ENCODE measurements at places on chromosomes 4 and X.
A peak's percentile ranks its signal among the peaks of the same experiment; 100 is the strongest.

DNA sequence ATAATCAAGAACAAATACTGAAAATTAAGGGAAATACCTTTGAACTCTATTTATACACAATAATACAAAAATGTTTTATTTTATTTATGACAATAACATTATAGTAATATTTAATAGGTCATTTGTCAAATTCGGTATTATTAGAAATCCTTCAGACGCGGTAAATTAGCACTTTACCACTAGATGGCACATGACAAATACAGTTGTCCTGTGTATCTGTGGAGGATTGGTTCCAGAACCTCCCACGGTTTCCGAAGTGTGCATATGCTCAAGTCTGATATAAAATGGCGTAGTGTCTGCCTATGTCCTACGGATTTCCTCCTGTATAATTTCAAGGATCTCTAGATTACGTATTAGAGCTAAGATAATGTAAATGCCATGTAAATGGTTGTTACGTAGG is 8.1 kb upstream of the LINC00632 start:
- no peak for DNase-seq

DNA sequence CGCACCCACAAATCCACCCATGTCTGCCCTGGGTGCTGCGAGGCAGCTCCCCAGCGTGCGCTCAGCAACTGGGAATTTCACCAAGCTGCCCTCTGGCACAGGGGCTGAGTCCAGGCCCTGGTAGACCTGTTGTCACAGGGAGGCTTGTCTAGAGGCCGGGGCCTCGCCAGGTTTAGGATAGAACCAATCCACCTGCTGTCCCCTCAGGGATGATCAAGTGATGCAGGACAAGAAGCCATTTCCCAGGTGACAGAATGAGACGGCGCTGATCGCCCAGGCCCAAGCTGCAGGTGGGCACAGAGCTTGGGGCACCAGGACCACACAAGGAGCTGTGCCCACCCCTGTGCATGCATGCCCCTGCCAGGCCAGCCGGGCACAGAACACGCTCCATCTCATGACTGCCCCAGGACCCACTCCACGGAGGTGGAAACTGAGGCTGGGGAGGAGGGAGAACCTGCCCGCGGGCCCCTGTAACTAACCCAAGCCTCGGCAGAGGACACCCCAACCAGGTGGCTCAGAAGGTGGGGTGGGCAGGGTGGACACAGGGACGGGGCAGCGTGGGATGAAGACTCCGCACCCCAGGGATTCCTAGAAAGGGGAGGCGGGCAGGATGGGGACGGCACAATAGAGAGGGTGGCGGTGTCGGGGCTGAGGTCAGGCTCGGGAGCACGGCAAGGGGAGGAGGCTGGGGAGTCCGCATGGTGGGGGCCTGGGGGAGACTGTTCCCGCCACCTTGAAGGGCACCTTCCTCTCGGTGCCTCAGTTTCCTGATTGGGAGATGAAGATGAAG is 78.0 kb downstream of the ZFYVE28 start:
- DNase-seq: no peak

DNA sequence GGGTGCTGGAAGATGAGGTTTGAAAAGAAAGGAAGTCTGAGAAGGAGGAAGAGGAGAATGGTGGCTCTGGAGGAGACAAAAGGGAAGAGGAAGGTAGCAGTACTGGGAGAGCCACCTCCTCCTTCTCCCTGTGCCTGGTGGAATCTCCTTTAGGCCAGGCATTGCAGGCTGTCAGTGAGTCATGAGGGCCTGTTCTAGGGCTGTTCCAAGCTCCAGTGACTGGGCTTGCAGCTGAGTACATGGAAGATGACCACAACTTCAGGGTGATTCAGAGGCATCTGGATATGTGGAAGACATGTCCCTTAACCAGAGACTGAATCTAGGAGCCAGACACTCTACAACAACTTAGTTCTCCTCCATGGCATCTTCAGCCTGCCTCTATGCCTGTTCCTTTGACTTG is 107.8 kb downstream of the EFNB1 start:
- no peak for DNase-seq

GRCh38 chr4:55158957-55159356 is 33.6 kb upstream of the KDR start:
- DNase-seq: no peak

DNA sequence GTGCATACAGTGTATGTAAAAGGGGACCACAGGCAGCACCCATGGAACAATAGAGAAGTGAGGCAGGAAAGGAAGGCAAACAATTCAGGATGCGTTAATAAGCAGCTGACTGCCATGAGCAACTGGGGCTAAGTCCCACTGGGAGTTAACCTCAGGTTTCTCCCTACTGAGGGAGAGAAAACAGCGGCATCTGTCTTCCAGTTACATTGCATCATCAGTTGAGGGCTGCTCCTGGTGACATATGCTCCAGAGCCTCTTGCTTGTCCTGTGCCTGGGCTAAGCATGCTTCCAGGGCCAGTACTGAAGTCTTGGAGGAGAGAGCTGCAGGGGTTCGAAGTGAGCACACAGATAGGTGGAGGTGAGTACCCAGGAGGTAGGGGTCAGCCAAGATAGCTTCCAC is 24.3 kb downstream of the RAI2 start:
- no peak for DNase-seq

DNA sequence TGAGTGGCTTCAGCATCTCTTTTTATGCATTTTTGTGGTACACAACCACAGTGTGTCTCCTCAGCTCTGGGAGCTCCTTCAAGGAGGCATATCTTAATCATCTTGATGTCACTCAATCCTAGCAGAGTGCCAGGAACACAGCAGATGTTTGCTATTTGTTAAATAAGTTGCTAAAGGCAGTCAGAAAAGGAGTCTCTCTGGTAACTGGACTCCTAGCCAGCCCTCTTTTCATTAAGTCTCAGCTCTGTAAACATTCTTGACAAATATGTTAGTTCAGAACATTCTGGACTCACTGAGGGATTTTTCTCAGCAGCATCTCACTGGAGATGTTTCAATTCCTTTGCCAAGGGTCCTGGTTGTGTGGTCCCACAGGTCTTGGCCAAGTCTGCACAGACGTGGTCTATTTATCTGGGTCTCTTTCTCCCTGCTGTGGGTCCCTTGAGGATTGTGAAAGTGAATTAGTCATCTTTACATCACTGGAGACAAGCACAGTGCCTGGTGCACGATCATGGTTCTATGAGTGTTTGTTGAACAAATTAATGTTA is 20.3 kb upstream of the FAM9C start:
- DNase-seq: no peak

GRCh38 chr4:119209077-119209476 is 3.4 kb upstream of the USP53 start:
- no peak for DNase-seq

GRCh38 chr4:54058171-54058570 is 6.2 kb downstream of the CHIC2 start:
- no peak for DNase-seq

DNA sequence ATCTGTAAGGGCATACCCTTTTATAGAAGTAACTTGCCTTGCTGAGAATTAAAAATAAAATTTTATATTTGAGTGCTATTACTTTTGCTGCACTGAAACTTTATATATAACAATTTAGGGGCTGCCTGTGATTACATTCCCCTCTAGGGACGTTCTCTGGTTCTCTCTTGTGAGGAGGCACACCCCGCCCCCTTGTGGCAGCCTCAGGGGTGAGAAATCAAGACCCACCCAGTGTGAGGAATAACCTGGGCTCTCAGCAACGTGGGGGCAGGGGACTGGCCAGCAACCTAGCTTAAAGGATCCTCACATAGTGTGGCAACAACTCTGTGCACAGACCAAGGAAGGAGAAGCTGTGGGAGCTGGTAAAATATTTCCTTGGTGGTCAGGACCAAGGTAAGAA is 43.7 kb downstream of the MAGEA9 start:
- DNase-seq: peak; percentile 32

DNA sequence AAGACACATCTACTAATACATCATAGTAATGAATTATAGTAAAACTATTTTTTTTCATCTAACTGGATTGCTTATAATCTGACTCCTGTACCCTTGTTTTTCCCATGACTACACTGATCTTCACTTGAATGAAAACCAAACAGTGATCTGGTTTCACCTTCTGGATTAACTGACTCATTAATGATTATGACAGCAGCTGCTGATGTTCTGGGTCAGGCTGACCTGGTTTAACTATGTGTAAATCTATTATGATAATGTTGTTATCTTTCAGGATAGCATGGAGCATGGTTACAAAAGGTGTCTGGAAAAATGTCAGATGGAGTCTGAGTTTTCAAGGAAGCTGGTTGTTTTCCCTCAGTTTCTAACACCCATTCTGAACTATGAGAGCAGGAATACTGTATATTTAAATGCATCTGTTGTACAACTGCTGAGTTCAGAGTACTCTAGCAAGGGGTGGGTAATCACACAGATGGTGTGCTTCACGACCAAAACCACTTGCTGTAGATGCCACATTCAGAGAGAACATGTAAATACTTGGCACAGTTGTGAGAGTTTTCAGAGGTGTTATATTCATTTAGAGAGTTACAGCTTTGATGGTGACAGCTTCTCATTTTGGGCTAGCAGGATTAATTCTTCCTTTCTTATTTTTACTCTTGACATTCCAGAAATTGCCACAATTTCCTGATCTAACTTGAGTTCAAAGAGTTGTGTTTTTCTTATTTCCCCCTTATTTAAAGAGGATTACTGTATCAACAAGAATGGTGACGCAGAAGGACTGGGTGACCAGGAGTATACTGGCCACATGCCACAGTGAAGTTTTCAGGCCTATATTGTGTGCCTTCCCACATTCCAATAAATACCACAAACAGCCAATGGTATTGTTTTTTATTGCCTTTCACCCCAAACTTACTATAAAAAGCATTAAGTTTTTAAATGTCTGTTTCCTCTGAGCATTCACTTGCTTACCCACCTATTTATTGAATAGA is 249.7 kb upstream of the TET2 start:
- DNase-seq: no peak

DNA sequence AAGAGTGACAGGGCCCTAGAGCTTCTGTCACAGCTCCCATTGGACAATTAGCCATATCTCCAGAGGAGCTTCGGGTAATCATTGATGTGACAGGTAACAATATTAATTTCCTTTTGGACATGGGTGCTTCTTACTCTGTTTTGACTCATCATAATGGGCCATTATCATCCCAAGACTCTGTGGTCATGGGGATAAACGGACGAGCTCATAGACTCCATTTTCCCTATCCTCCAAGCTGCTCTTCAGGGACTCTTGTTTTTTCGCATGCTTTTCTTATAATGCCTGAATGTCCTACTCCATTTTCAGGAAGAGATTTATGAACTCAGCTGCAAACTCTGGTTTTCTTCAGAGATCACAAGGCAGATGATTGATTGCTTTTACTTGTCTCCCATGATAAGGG is 17.0 kb upstream of the UGT2B17 start:
- DNase-seq: no peak

DNA sequence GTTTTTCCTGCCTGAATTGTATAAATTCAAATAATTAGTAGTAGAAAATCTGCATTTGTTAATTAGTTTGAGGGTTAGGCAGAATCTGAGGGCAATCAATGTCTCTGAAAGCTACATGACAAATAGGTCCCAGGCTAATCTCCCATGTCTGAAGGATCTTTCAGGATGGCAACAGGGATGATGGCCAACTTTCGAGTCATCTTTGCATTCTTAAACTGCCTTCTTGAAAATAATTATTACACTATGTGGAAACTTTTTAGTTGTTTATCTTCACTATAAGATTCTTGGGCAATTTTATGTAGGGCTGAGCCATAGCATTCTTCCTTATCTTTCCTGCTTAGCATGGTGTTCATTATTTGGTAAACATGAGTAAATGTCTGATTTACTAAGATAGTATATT is 490.3 kb upstream of the EPHA5 start:
- no peak for DNase-seq

DNA sequence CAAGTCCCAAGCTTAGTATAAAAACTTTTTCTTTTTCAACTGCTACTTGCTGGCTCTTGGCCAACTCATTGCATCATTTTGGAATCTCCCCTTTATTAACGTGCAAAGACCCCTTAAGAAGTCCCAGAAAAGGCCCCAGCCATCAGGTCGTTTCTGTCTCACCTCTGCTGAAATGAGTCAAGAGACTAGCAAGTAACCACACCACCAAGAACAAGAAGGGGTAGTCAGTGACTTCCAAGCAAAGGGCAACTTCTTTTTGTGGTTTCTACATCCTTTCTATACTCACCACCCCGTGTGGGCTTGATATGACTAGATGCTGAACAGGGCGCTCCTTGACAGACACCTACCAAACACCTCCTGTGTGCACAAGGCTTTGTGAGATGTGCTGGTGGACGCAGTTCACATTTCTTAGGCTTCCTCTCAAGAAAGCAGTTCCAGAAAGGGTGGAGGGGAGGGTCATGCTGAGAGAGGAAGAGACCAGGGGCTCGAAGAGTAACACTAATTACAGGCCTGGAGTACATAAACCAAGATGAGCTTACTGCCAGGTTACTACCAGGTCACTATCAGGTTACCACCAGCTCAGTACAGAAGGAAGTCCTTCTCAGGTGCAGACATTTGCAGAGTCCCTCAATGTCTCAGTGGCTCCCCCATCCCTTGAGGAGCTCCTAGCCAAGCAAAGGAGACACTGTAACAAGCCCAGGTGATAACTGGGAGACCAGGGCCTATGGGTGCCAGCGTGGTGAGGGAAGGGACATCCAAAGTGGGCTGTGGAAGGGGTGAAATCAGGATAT is 19.3 kb downstream of the JAKMIP1 start:
- DNase-seq: no peak

DNA sequence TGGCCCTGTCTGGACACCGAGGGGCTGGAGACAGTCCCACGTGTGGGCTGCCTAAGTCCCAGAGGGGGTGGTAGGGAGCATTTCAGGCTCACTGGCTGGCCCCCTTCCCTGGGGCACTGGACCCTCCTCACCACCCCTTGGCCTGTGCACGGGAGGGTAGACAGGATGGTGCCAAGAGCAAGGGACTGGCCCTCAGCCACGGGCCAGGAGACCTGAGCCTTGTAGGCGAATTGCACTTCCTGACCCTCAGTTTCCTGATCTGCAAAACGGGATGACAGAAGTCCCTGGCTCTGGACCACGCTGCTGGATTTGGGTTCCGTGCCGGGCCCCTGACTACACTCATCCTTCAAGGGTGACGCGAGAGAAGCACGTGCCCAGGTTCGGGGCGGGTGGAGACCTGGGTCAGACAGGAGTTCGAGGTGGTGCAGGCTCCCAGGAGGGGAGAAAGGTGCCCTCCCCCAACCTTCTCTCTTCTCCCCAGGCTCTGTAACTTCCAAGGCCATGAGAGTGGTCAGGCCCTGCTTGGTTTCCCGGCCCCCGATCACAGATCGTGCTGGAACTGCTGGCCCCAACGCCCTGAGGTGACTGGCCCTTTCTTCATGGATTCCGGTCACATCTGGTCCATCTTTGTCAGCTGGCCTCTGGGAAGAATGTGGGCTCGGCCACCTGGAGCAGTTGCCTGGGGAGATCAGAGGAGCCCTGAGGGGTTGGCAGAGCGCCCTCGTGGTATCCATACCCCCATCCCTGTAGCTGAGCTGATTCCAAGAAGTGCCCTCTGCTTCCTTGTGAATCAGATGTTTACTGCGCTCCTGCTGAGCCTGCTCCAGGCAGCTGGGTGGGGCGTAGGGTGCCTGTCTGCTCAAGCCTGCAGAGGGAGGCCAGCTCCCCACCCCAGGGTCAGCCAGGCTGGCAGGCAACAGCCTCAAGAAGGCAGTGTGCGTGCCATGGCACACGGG is 3.3 kb downstream of the SH3BP2 start:
- DNase-seq: peak; percentile 86

GRCh38 chr4:146510942-146511341 is 10.8 kb downstream of the SLC10A7 start:
- DNase-seq: no peak

GRCh38 chrX:124415115-124415800 is 68.9 kb downstream of the SH2D1A start:
- DNase-seq: no peak

- DNase-seq: no peak
Measured at GRCh38 chr4:122540838-122541237, 80.0 kb downstream of the IL21 start.

Measured in left colon (tissue), 2 donors.